Stimulated activated CD4-positive, alpha-beta T cell treated with anti-CD3 and anti-CD28 coated beads, Interleukin-1b, Interleukin-23, amount 100 ng/mL, for 24 hours (primary cell): ENCODE measurements at places on chromosomes 4 and X.

DNA sequence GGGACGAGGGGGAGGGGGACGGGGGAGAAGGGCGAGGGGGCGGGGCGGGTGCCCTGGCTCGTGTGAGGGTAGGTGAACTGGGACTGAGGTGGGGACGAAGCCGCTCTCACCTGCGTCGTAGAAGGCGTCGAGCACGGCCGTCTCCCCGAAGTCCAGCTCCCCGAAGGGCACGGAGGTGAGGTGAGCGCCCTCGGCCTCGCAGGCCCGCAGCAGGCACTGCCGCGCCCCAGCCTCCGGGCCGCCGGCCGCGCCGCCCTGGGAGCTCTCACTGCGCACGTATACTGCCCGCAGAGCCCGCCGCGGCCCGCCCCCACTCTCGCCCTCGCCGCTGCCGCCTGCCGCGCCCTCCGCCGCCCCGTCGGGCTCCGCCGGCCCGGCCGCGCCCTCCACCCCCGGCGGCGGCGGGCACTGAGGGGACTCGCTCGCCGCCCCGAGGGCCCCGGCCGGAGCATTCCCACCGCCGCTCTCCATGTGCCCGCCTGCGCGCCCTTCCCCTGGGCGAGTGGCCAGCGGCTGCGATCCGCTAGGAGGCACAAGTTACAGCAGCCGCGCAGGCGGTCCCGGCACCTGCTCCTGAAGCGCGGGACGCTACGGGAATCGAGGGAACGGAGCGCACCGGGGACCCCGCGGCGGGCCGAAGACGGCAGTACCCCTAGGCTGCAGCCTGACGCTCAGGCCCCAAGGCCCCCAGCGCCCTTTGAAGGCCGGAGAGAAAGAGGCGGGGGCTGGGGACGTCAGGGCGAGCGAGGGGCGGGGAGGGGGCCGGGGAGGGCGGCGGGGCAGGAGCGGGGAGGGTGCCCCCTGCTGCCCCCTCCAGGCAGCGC lies at the start of gene MAP3K15:
Gene MAP3K15 (minus strand): TSS at position 718 of the 824 bp plus-strand sequence. CDS start 247 bp downstream, at position 471.
- DNase-seq: peak; percentile 4

- no peak for DNase-seq
Observed at GRCh38 chrX:26442340-26442739, 226.4 kb downstream of the MAGEB5 start.

- DNase-seq: no peak
Observed at GRCh38 chr4:56134266-56134665, 185.5 kb downstream of the CEP135 start.

GRCh38 chr4:39758176-39758575 lies 60.2 kb downstream of the UBE2K start:
- no peak for DNase-seq

DNA sequence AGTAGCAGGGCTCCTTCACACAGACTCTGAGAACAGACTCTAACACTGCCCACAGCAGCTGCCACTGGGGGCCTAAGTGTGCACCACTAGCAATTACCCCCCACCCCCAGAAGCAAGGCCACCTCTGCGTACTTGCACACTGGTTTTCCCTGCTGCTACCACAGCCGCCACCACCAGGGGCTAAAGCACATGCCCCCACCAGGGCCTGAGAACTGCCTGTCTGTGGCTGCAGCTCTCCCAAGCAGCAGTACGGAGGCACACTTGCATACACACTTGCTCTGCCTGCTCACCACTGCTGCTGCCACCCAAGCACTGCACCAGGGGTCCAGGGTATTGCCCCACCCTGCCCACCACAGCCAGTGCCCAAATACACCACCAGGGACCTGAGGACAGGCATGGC lies 59.6 kb downstream of the SCML2 start:
- no peak for DNase-seq

DNA sequence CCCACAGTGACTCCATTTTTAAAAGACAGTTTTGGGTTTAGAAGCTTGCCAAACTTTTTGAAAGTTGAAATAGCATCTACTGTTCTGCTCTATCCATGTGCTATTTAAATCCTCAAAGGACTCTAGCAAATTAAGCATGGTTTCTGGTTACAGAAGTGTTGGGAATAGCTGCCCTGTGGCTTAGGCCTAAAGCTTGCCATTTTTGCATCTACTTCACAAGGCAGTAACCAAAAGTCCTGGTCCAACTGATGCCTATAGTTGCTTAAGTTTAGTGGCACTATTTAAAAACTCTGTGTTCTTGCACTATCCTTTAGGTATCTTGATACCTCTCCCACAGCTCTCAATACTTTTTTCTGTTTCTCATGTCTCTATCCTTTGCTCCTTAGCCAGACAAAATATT lies 251.0 kb upstream of the GPC4 start:
- DNase-seq: no peak

DNA sequence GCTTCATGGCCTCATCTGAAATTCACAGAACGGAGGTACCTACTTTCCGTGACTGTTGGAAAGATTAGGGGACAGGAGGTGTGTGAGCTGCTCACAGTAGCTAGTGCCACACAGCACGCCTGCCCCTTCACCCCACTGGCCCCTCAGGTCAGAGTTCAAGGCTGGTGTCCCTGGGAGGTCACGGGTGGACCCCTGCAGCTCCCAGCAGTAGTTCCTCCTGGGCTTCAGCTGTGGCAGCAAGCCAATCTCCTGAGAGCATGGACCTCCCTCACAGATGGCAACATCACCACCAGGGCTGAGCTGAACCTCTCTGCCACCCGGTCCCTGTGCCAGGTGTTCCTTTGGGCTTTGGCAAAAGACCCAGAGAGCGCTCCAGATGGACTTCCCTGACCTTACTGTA lies 1.8 kb downstream of the IDH3G start:
- DNase-seq: no peak

DNA sequence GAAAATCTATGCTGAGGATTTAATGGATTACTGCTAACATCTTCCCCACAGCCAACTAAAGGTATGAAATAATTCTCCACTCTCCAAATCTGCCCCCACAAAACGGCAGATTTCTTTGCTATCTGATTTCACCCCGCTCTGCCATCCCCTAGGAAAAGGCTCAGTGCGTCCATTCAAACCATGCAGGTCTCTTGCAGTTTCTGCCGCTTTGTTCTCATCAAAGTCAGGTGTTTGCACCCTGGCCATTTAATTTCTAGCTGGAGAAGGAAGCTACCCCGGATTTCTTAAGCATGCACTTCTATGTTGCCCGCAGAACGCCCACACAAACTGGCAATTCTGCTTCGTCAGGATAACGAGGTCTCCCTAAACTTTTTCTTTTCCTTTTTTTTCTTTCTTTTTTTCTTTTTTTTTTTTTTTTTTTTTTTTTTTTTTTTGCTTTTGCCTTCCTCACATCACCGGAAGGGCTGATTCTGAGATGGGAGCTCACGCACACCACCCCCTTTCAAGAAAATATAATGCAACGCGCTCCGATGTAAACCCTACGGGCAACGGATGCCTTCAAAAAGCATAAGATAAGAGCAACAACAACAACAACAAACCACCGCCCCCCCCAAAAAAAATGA lies 3.3 kb downstream of the NLGN4X start:
- no peak for DNase-seq

GRCh38 chrX:5898463-5898862 lies 330.2 kb downstream of the NLGN4X start:
- no peak for DNase-seq

DNA sequence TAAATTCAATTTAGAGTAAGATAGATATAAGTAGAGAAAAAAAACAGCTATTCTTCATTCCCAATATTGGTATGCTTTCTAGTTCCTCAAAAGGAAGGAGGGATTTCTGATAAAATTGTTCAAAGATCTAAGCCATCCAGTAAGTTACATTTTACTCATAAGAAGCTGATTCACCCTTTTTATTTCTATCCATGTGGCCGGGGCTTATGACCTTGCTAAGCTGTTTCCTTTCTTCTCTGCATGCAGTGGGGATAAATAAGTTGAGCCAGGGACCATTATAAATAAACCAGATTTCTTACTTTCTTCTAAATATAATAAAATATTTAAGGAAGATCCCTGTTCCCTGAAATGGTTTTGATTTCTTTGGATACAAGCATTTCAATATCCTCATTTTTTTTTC lies 502.3 kb downstream of the PDHA2 start:
- DNase-seq: no peak

DNA sequence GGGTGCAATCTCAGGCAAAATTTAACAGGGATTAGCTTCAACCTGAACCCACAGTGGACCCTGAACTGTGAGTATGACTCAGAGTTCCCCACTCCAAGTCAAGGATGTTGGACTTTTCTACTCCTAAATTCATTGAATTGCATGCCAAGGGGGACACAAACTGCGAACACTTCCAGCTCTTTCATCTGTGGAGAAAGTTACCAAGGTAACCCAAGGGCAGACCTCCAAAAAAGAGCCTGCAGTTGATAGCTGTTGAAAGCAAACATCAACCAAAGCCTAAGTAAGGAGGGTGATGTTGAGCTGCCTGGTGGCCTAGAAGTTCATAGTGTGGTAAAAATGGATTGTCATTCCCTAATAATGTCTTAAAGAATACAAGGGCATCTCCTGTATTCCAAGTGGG lies 1242.9 kb downstream of the C4orf33 start:
- DNase-seq: no peak
